ENCODE measurements at places on chromosomes 13 and 19.

DNA sequence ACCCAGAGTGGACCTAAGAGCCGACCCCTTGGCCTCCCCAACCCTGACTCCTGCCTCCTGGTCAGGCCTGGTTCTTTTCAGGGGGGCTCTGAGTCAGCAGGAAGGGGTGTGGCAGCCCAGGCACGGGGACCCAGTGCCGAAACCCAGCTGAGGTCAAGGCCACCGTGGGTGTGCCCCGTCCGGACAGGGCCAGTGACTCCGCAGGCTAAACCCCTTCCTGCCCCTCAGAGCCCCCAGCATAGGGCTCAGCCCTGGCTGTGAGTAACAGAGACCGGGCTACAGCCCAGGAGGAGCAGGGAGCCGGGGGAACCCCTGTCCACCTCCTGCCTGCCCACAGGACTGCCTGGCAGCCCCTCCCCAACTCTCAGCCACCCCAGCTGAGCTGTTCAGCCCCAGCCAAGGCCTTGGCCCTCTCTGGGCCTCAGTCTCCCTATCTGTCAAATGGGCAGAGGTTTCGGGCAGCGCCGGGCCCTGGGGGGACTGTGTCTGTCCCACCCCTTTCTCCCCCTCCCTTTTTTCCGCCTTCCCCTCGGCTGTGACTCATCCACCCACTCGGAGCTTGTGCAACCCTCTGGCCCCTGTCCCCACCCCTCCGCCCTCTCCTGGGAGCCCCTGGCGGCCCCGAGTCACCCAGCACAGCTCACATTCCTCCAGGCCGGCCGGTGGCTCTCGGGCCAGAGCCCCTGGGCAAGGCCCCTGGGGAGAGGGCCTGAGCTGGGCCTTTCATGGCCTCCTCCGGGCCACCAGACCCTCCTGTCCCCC lies 8.6 kb downstream of the ZBTB7A start:
- DNase-seq = peak; percentile 50

DNA sequence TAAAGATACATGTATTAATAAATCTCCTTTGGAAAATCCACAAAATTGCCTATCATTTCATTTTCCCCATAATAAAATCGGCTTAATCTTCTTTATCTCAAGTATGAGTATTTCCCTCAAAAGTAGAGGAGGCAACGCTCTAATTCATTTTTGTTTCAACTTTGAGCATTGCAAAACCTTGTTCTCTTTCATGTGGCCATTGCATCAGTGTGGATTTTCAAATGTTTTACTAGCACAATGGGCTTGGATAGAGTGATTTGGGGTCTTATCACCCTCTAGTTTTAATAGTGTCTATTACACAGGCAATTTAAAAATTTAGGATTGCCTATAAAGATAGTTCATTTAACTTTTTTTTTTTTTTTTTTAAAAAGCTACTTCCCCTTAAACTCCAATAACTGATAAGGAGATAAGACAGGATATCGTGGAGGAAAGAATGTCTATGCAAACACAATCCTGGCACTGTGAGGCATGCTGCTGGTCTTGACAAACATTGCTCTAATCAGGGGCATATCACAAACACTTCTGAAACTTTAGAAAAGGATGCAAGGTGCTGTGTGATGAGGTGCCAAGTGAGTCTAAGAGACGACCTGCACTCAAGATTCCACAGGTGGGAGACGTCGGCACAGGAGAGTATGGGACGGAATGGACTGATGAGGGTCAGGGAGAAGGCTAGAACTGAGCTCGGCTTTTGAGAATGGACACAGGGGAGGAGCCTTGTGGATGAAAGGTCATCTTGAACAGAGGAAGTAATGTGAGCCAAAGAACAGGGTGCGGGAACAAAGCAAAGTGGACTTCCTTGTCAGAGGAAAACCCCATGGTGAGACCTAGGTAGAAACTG lies 199.7 kb downstream of the IRS2 start:
- no peak for DNase-seq

- no peak for DNase-seq
Measured at GRCh38 chr13:113638806-113639205, 19.2 kb downstream of the ATP4B start.

- DNase-seq = no peak
Measured at GRCh38 chr19:15669891-15670290, 3.0 kb upstream of the CYP4F12 start.

GRCh38 chr13:78521091-78521490 lies 82.3 kb downstream of the POU4F1 start:
- no peak for DNase-seq

DNA sequence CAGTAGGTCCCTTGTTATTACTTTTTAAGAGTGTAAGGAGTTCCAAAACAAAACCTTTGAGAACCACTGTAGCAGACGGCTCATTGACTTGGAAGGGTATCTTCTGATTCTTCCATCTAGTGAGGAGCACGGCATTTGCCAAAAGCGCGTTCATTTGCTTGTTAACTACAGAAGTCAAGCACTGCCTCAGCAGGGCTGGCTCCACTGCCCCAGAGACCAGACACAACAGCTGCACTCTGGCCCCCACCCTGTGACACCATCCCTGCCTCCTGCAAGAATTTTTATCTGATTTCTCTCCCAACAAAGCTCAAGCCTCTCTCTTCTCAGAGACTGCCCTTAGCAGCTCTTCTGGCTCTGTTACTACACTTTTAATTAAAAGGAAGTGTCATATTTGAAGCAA lies 20.7 kb upstream of the XPO4 start:
- DNase-seq = no peak

GRCh38 chr19:5228932-5229777 lies 111.5 kb downstream of the PTPRS start:
- DNase-seq = no peak

DNA sequence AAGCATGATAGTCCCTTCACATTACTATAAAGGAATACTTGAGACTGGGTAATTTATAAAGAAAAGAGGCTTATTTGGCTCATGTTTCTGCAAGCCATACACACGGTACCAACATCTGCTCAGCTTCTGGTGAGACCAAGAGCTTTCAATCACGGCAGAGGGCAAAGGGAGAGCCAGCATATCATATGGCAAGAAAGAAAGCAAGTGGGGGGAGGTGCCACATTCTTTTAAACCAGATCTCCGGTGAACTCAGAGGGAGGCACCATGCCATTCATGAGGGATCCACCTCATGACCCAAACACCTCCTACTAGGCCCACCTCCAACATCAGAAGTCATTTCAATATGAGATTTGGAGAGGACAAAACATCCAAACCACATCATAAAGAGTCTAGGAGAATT lies 20.3 kb downstream of the XPO4 start:
- DNase-seq = no peak

GRCh38 chr13:32783067-32783466 lies 196.8 kb downstream of the PDS5B start:
- no peak for DNase-seq

- DNase-seq = no peak
Measured at GRCh38 chr13:30972888-30973377, 40.5 kb downstream of the TEX26 start.

DNA sequence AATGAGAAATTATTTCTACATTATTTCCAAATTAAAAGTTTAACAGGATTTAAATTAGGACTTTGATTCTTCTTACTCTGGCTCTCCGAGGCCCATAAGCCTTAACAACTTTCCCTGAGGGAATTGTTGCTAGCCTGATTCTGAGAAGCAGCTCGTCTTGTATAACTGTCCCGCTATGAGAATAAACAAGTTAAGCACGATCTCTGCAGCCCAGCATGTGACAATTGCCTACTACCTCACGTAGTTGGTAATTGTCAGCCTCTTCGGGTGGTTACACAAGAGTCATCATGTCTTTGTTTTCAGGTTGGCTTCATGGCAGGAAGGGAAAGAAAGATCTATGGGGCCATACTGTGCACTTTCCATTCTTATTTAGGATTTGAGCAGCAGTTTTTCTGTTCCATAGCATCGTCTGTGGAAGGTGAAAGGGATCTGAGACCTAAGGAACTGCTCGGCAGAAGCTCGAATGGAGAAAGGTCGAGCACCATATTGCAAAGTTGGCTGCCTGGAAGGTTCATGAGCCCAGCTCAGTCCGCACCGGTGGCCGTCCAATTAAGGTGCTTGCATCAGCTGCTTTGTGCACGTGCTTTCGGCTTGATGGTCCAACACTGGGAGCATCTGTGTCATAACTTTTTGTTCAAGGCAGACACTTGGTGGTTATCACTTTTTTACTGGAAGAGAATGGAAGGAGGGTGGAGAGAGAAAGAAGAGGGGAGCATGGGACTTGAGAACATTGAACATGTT lies 1.8 kb upstream of the STARD13 start:
- DNase-seq = no peak

DNA sequence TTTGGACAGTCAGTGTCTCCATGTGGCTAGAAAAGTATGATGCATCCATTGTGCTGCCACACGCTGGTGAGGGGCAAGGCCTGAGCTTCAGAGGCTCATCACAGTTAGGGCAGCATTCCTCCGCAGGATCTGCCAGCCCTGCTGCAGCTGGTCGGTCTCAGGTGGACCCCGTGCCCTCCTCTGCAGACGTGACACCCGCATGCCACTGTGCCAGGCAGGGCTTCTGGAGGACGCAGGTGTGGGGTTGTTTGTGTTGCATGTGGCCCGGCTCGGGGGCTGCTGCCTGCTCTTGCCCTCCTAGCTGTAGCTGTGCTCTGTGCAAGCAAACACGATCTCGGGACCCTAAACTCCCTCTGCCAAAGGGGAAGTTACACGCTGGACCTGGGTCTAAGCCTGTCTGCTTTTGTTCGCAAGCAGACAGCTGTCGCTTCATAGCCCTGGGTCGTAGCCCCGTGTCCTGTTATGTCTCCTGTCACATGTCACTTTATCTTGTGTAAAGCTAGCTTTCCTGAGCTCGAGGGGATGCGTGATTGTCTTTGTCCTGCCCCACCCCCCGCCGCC lies 45.3 kb downstream of the SLC7A9 start:
- no peak for DNase-seq

DNA sequence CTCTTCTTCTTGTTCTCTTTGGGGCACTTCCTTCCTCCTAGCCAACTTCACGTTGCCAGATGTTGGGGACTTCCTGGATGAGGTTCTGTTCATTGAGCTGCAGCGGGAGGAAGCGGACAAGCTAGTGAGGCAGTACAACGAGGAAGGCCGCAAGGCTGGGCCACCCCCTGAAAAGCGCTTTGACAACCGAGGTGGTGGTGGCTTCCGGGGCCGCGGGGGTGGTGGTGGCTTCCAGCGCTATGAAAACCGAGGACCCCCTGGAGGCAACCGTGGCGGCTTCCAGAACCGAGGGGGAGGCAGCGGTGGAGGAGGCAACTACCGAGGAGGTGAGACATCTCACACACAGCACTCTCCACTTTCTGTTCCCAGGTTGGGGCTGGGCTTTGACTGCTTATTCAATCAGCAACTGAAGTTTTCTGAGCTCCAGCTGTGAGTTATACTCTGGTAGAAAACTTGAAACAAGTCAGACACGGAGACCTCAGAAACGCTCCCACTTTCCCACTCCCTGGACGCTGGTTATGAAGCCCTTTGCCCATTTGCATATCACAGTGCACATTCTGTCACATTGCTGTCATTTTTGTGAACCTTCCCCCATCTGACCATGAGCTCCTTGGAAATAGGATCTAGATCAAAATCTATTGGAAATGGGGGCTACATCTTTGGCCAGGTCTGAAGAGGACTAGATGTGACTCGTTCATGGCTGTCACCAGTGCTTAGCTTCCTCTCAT lies 7.2 kb upstream of the CCDC97 start:
- peak; percentile 52 for DNase-seq

- DNase-seq = no peak
Measured at GRCh38 chr13:20667857-20668437, 35.6 kb upstream of the IL17D start.

GRCh38 chr13:66689037-66689619 lies 541.0 kb downstream of the PCDH9 start:
- no peak for DNase-seq

GRCh38 chr19:1250437-1251260 lies 2.3 kb downstream of the MIDN start:
- no peak for DNase-seq

DNA sequence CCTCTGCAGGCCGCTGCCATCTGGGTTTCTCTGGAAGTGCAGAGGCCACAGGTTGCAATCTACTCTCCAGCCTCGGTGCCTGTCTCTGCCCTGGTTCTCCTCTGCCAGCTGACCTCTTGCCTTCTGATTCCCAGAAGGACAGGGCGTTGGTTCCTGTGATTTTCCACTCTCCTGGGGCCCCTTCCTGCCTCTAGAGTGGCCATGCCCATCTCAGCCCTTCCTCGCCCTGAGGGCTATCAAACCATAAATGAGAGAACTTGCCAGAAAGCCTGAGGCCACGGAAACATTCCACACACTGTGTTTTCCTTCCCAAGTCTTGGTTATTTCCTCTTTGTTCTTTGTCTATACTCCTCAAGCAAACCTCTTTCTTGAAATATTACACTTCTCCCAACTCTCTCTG lies 146.2 kb downstream of the SHISA2 start:
- no peak for DNase-seq

DNA sequence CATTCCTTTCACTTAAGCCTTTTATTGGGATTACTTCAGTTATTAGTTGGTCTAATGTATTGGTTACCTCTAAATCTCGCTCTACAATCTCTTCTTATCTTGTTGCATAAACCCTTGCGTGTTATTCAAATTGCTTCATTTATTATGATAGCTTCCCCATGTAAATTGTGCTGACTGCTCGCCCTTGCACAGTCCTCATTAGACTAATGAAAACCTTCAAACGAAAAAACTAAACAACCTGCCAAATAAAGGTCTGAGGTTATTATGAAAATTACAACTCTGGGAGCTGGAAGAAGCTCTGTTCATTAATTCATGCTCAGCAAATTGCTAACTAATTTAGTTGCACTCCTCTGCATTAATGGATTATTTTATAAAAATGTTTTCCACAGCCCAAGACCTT lies 320.1 kb downstream of the DACH1 start:
- DNase-seq = no peak

DNA sequence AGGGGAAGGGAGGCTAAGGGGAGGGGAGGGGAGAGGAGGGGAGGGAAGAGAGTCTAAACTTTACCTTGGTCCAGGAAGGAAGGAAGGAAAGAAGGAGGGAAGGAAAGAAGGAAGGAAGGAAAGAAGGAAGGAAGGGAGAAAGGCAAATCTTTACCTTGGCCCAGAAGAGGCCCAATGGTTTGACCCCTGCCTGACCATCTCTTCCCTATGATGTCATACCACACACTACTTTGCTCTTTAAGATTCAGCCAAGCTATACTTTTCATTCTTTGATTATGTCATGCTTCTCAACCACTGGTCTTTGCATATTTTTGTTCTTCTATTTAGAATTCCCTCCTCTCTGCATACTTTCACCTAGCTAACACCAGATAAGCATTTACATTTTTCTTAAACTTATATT lies 1077.5 kb downstream of the PCDH9 start:
- no peak for DNase-seq

DNA sequence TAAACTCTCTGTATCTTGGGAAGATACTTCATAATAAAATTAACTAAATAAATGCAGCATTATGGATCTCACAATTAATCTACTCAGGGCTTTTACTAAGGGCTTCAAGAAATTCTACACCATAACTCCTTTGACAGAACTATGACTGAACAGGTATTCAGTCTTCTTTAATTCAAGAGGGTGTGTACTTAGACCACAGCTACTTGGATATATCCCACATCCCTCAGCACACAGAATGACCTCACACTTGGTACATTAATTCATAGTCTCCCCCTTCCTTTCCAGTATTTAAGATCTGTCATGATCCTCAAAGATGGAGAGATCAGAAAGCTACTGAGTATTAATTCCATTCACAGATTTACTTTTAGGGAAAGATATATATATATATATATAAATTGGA lies 11.6 kb downstream of the DIAPH3 start:
- DNase-seq = no peak

- DNase-seq = no peak
Measured at GRCh38 chr13:78334059-78334458, 269.3 kb downstream of the POU4F1 start.

GRCh38 chr13:38952827-38953226 lies 37.8 kb downstream of the STOML3 start:
- no peak for DNase-seq

- no peak for DNase-seq
Measured at GRCh38 chr13:112821340-112822055, 131.7 kb downstream of the ATP11A start.

Measured in stimulated activated CD8-positive, alpha-beta memory T cell treated with anti-CD3 and anti-CD28 coated beads, Interleukin-2, amount 100 ng/mL, for 1 hour (primary cell).